ENCODE measurements at places on chromosomes 12 and 14. TPM values are rescaled to one million over a fixed set of nuclear protein-coding genes. Genes with fewer than 3 reads are reported as not detected.
A peak's percentile ranks its signal among the peaks of the same experiment; 100 is the strongest.

DNA sequence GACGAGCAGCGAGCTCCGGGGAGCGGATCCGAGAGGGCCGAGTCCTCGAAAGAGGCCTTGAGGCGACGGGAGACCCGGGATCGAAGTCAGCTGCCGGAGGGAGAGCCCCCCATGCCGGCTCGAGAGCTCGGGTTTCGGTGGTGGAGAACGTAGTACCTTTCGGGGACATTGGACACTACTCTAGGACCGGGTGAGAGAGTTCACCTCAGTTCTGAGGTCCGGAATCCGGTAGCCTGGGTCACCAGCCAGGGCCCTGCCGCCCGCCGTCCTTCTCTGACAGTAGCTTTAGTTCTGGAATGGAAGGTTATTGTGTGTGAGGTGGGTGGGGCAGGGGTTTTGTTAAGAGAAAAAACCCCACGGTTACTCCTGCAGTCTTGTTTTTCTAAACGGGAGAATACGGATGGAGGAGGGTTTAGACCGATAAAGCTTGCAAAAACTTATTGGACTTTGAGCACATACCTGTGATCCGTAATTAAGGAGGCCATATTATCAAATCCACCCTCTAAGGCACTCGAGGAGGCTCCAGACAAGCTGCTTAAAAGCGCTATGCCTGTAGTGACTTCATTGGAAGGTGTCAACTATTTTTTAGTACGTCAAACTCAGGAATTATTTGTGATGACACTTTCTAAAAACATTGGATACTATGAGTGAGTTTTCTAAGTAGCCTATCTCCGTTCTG, 765 bp downstream of the SCYL2 start:
- DNase-seq, result peak; percentile 50

DNA sequence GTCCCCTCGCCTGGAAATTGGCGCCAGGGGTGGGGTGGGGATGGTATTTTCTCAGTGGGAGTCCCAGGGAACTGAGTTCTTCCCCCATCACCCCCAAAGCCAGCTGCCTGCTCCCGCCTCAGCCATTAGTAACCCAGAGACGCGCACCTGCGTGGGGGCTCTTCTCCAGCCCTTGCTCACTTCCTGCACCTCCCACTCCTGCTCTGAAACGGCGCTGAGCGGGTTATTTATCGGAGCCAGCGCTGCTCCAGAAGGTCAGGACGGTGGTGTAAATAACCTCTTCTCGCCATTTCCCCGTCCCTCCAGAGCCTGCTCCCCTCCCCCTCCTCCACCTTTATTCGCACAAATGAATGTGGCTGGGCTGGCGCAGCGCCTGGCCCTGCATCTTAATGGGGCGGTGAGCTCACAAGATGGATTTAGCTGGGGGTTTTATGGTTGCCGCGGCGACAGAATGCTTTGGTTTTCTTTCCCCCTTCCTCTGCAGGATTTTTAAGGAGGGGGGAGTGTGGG, 12.2 kb downstream of the GPR84 start:
- no peak for DNase-seq

- no peak for DNase-seq
Observed at GRCh38 chr12:47939009-47939601, 24.3 kb upstream of the TMEM106C start.

DNA sequence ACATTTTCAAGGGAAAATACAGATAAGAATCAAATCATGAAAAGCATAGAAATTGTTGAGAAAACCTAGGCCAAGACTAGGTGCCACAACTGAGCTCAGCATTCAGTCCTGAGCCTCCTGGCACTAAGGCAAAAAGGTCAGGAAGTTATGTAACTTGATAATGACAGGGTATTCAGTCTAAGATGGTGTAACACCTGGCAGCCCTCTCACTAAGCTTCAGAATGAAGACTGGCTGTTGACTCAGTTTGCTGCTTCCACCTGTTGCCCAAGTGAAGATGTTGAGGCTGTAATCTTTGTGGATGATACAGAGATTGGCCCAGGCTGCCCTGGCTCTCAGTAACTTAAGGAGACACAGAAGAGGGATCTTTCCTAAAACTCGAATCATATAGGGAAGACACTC, 19.6 kb downstream of the PROX2 start:
- DNase-seq, result no peak

GRCh38 chr14:104146651-104147345, 8.4 kb downstream of the KIF26A start:
- no peak for DNase-seq

DNA sequence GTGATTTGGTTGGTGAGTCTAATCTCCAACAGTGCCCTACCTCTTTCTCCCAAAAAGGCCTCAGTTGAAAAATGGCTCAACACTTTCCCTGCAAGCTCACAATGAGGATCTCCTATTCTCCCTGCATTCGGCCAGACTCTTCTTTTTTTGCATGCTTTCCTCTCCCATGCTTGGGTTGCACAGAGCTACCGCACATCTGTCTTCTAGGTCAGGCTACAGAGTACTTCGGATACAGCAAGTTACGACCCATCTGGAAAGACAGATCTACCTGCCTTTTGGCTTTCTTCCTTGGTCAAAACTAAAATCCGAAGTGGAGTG, 305 bp upstream of the SLC16A7 start:
- DNase-seq, result no peak

DNA sequence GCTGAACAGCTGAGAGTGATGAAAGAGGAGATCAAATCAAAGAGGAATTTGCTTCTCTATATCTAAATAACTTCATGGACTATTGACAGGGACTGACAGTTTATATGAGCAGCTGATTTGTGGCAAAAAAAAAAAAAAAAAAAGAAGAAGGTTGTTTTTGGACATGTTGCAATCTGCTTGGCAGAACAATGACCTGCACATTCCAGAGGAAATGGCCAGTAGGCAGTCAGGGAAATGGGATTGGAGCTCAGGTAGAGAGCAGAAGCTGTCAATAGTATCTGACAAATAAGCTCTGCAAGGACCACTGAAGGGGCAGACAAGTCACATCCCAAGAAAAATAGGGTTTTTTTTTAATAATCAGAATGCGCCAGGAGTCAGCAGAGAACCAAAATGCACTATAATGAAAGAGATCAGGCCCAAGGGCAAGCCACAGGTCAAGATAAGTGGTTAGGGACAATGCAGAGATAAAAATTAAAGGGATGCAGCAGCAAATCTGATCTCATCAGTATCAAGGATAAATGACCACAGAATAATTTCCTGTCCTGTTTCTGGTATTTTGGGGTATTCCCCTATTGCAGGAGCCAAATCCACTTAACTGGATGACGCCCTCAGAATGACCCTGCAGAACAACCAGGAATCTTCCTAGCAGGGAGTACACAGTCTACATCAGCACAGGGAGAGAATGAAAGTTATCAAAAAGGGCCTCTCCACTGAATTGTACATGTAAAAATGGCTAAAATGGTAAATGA, 22.6 kb upstream of the DUSP16 start:
- peak; percentile 64 for DNase-seq

GRCh38 chr14:30440961-30441360, 118.0 kb upstream of the G2E3 start:
- no peak for DNase-seq

GRCh38 chr12:67721248-67721647, 72.7 kb downstream of the DYRK2 start:
- no peak for DNase-seq

DNA sequence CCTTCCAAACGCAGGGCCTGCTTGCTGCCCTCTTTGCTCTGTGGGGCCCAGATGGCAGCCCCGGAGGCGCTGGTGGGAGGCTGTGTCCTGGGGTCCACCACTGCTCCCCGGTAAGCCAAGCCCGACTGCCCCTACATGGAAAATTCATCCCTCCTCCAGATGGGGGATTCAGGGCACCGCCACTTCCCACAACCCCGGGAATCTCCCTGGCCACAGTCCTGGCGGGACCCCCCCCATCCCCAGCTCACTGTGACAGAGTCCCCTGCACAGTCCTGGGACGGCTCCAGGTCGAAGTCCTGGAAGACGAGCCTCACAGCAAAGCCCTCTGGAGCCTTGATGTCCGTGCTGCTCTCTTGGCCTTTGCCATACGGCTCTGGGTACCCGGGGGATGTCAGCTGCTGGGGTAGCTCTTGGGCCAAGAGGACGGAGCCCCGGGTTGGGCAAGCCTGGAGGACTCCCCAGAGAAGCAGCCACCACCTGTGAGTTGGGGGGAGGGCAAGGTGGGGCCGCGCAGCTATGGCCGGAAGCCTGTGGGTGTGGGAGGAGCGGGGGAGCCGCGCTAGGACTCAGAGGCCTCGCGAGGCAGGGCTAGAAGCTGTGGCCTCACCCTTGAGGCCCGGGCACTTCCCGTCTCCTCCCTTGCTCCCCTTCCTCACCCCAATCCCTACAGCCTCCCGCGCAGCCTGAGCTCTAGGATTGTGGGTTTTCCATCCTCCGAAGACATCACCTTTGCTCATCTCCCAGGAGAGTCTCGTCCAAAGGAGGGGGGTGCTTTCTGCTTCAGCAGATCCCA, 815 bp downstream of the C1RL start:
- DNase-seq, result peak; percentile 64

- DNase-seq, result no peak
Observed at GRCh38 chr14:94764573-94764972, 5.3 kb downstream of the GSC start.

- no peak for DNase-seq
Observed at GRCh38 chr12:6494258-6494743, 399 bp downstream of the NCAPD2 start.

GRCh38 chr14:94405486-94405885, 17.1 kb upstream of the SERPINA1 start:
- no peak for DNase-seq

DNA sequence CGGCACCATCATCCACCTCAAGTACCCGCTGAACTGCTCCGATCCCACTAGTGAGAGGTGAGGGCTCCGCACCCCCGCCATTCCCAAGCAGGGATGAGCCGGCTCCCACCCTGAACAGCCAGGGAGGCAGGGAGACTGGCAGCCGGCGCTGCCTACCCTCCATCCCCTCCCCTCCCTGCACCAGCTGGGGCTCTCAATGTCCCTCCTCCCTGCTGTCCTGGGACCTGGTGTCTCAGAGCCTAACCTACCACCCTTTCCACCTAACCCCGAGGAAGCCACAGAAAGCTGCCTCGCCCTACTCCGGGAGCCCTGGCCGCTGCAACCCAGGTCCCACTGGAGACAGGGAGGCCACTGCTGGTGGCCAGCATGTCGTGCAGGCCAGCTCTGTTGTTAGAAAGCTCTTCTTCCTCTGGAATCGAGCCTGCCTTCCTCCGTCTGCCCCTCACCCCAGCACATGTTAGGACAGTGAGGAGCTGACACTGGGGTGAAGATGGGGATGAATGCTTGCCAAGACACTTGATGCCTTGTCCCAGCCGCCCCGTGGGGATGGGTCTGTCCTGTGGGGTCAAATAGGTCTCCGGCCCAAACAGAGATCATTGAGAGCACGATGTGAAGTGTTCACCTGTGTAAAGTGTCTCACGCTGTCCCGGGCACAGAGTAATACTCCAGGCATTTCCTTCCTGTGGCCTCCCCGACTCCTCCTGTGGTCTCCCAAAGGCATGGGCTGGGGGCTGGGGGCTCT, 1.1 kb downstream of the PTPN6 start:
- DNase-seq, result no peak

TSHR gene
- not detected for total RNA-seq

PROX2 gene
- not detected for total RNA-seq

MYF6 gene
- not detected for total RNA-seq

RND1 gene
- 3.4 TPM for total RNA-seq

MPHOSPH9 gene
- 63.0 TPM for total RNA-seq

CLEC4A gene
- total RNA-seq, result not detected
